Thoracic aorta (tissue), 2 donors: ENCODE measurements at places on chromosomes 7 and 10. TPM values are rescaled to one million over a fixed set of nuclear protein-coding genes. Genes with fewer than 3 reads are reported as not detected.
A peak's percentile ranks its signal among the peaks of the same experiment; 100 is the strongest.

PRF1 gene
- total RNA-seq: 5.4 TPM

MALSU1 gene
- total RNA-seq: 65.7 TPM

FAM237B gene
- not detected for total RNA-seq

PNLIP gene
- not detected for total RNA-seq

CPN1 gene
- total RNA-seq: not detected

TEX36 gene
- total RNA-seq: not detected

DNA sequence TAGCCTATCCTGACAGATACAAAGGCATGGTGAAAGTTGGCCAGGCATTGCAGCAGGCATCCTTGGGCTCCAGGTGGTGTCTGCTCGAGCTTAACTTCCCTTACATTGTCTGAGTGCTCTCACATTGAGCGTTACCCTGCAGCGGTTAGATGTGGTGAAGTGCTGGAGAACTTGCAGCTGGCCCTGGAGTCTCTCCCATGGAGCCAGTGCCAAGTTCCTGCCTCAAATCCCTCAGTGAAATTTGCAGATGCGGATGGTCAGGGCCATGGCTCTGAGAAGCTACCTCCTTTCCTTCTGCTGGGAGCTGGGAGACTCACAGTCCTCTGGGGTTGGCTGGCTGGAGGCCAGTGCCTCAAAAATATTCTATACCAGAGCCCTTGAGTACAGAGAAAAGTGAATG is 3.3 kb upstream of the ZNF746 start:
- H3K27me3 ChIP-seq: no peaks in the 10 kb centered on the region
- no peak overlapping the region for H3K4me3 ChIP-seq
- H3K36me3 ChIP-seq: no peaks in the 10 kb centered on the region
- no peak for DNase-seq

CPED1 gene
- 126 TPM for total RNA-seq

HOXA5 gene
- total RNA-seq: 1.2 TPM

- no peak for DNase-seq
- H3K27ac ChIP-seq: no peak overlapping the region
- no peaks in the 10 kb centered on the region for H3K27me3 ChIP-seq
- no peaks in the 10 kb centered on the region for H3K36me3 ChIP-seq
- no peaks in the 10 kb centered on the region for H3K4me1 ChIP-seq
- H3K4me3 ChIP-seq: no peak overlapping the region
Observed at GRCh38 chr10:1209355-1209979, 153.3 kb downstream of the WDR37 start.

DNA sequence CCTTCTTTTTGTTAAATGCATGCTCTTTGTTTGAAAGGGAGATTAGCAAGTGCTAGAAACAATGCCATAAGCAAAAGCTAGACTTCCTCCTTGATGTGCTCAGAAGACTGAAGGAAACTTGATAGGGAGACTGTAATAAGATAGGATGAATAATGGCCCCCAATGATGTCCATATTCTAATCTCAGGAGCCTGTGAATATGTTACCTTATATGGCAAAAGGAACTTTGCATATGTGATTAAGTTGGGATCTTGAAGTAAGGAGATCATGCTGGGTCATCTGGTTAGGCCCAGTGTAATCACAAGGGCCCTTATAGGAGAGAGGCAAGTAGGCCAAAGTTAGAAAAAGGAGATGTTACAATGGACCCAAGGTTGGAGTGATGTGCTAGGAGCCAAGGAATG is 13.6 kb upstream of the LIPM start:
- no peak overlapping the region for H3K27ac ChIP-seq
- no peaks in the 10 kb centered on the region for H3K36me3 ChIP-seq
- no peaks in the 10 kb centered on the region for H3K27me3 ChIP-seq
- H3K4me1 ChIP-seq: no peaks in the 10 kb centered on the region

FBXO24 gene
- total RNA-seq: not detected

ATAD1 gene
- 25.3 TPM for total RNA-seq

DNA sequence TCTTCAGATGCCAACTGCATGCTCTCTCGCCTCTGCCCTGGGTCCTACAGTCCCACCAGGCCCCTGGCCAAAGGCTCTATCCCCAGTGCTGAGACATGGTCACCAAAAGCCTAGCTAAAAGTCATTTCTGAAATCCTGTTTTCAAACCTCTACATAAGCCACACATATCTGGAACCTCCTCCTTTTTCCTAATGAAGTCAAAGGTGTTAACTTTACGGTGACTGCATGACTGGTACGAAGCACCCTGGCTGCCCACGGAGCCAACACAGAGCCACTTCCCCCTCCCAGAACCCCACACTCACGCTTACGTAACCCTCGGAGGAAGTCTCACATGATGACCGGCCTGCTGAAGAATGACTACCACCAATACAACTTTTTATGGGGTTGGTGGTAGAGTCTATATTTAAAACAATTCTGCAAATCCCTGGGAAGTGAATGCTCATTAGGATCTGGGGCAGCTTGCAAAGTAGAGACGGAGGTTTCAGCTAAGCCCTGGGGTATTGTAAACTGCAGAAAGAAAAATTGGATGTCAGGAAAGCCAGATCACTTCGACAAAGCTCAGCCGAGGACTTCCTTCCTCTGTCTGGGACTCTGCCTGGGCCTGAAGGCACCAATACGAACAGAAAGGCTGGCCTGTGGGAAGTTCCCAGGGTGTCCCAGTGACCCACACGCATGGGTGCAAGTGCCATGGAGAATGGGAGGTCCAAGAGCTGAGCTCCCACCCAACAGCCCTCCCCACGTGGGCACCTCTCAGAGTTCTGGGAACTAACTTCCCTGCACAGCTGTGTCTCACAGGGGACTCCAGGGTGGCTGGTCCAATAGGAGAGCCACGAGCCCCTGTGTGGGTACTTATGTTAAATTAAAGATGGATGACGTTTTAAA is 50.7 kb downstream of the PDGFA start:
- no peak overlapping the region for H3K27ac ChIP-seq
- DNase-seq: no peak
- no peaks in the 10 kb centered on the region for H3K27me3 ChIP-seq
- H3K4me1 ChIP-seq: peaks cover 24% of the 10 kb centered on the region

DNA sequence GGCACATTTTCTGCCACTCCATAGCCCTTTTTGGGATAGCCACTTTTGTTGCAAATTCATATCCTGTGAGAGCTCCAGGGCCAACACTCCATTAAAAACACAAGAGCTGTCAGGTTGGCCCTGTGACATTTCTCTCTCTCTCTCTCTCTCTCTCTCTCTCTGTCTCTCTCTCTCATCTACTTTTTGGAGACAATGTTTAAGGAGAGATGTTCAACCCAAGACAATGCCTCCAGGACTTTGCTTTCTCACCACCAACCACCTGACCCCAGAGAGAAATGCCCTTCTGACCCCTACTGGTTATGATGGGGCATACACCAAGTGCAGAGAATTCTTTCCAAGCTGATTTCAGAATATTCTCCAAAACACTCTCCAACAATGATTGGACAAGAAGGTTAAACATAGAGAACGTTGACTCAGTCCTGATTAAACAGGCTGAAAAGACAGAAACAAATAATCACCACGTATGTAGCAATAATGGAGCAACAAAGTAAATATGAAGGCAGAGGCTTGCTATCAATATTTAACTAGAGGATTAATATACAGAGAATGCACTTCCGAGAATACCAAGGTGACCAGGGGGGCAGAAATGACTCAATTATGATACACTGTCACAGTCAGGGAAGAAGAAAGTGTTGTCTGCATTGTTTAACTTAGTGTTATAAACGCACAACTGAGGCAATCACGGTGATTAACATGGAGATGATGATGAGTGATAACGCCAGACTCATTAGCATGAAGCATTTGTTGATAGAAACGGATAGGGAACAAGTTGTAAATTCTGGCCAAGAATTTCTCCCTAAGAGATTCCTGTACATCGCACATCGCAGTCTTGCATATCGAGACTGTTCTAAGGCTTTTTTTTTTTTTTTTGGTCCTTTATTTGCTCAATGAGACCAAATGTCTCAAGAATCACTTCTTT is 178.5 kb downstream of the NRP1 start:
- H3K4me1 ChIP-seq: peaks cover 15% of the 10 kb centered on the region
- H3K27ac ChIP-seq: no peak overlapping the region
- H3K4me3 ChIP-seq: no peak overlapping the region

ASAH2 gene
- total RNA-seq: 0.41 TPM

- H3K4me1 ChIP-seq: peaks cover 14% of the 10 kb centered on the region
- DNase-seq: peak; percentile 27
Observed at GRCh38 chr7:117157241-117158209, 165.3 kb downstream of the WNT2 start.

DNA sequence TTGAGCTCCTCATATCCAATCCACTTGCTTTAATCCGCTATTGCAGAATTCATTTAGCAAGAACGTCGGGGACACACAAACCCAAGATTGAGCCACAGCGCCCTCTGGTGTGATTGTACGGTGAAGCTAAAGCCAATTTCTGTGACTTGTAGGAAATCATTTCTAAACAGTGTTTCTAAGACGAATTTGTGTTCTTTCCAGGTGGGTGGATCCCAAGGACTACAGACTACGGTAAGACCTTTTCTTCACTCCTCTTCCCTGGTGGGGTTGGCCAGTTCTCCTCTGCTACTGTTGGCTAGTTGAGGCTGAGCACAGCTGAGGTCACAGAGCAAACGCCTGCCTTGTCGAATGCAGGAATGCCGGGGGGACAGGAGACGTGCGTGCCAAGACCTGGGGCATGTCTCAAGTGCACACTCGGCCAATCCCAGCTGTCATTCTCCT is 5.2 kb downstream of the DMBT1 start:
- no peaks in the 10 kb centered on the region for H3K27me3 ChIP-seq
- H3K4me3 ChIP-seq: peak overlapping the region; percentile 68
- H3K4me1 ChIP-seq: peaks cover 4% of the 10 kb centered on the region
- peak; percentile 28 for DNase-seq

- H3K27ac ChIP-seq: no peak overlapping the region
- no peaks in the 10 kb centered on the region for H3K36me3 ChIP-seq
- no peak overlapping the region for H3K4me3 ChIP-seq
Observed at GRCh38 chr7:46153951-46154787, 233.1 kb upstream of the IGFBP3 start.

GRCh38 chr7:4000934-4001333 is 681.2 kb upstream of the FOXK1 start:
- no peaks in the 10 kb centered on the region for H3K27me3 ChIP-seq
- H3K36me3 ChIP-seq: no peaks in the 10 kb centered on the region
- no peaks in the 10 kb centered on the region for H3K4me1 ChIP-seq

DNA sequence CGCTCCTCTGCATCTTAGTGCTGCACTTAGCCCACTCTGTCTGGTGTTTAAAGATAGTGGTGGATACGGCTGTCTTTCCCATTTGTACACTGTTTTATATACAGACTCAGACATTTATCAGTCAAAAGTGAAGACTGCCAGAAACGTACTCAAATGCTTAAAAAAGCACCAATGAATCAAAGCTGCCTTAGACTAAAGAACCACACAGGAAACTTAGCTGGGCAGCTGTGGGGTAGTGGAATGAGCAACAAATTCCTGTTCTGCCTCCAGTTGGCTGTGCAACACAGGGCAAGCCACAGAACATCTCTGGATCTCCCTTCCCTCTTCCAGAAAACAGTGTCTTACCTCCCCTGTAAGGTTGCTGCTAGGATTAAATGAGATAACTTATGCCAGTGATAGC is 76.0 kb downstream of the ATXN7L1 start:
- H3K27ac ChIP-seq: no peak overlapping the region
- H3K36me3 ChIP-seq: no peaks in the 10 kb centered on the region
- no peaks in the 10 kb centered on the region for H3K27me3 ChIP-seq
- H3K4me3 ChIP-seq: no peak overlapping the region
- DNase-seq: no peak

GRCh38 chr10:24483701-24484100 is 240.0 kb downstream of the ARHGAP21 start:
- H3K4me1 ChIP-seq: peaks cover 3% of the 10 kb centered on the region
- H3K27me3 ChIP-seq: no peaks in the 10 kb centered on the region
- H3K36me3 ChIP-seq: no peaks in the 10 kb centered on the region
- no peak overlapping the region for H3K4me3 ChIP-seq
- no peak for DNase-seq
- H3K27ac ChIP-seq: no peak overlapping the region

PTEN gene
- total RNA-seq: 146 TPM

CLDN3 gene
- total RNA-seq: not detected

DNA sequence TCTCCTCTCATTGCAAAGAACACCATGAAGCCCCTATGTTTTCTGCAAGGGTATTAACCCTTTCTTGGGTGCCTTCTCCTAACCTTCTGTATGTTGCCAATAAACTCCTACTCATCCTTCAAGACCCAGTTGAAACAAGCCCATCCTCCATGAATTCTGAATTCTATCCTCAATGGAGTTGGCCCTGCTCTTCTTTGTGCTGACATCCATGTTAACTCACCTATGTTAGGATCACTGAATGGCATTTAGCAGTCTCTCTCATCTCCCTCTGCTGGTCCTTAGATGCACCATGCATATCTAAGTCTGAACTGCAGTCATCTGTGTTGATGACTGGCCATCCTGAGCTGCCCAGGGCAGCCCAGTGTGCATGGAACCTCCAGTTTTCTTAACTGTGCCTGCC is 129.8 kb downstream of the BUB3 start:
- no peak overlapping the region for H3K4me3 ChIP-seq
- no peaks in the 10 kb centered on the region for H3K36me3 ChIP-seq
- no peak for DNase-seq
- no peaks in the 10 kb centered on the region for H3K4me1 ChIP-seq
- no peaks in the 10 kb centered on the region for H3K27me3 ChIP-seq
- H3K27ac ChIP-seq: no peak overlapping the region

- H3K4me1 ChIP-seq: peaks cover 10% of the 10 kb centered on the region
- H3K36me3 ChIP-seq: no peaks in the 10 kb centered on the region
- peak overlapping the region; percentile 49 for H3K27ac ChIP-seq
- no peaks in the 10 kb centered on the region for H3K27me3 ChIP-seq
- no peak for DNase-seq
Observed at GRCh38 chr7:141550386-141551093, 670 bp upstream of the AGK start.
